ENCODE measurements at places on chromosomes 12 and 14.

DNA sequence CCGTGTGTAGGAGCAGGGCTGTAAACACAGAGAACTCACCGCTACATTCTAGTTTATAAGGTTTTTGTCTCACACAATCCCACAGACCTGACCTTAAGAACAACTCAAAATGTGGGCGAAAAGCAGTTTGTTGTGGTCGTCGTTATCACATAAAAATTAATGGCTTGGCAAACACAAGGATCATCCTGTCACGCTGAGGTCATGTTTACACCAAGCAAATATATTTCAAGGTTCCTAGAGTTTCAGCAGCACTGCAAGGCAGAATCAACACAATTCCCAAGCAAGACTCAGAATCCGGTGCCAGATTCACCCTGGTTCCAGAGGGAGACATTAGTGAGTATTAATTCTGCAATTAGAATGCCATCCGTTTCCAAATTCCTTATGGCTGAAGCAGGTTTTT, 30.1 kb upstream of the MAP1LC3B2 start:
- DNase-seq, result no peak

- no peak for DNase-seq
Measured at GRCh38 chr12:53381731-53382630, 2.0 kb downstream of the SP1 start.

DNA sequence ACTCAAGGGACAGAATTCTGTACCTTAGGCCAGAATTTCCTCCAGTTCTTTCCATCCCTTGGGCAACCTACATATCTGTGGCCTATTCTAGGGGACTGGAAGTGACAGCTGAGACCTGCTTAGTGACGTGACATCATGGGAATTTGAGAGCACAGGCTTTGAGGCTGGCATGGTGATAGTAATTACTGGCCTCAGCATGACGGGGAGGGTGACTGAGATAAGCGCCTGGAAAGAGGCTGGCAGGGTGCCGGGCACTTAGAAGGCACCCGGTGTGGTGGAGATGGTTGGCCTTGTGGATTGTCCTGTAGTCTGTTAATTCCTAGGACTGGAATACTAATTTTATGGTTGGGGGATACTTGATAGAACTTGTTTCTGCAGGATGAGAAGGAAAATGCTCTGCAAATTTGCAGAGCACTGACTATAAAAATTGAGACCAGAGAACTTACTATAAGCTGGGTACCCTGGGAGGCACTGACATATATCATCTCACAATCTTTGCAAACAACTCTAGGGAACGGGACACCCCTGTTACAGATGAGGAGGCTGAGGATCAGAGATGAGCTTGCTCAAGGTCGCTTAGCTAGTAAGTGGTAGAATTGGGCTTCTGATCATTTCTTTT, 42.2 kb upstream of the TBX3 start:
- no peak for DNase-seq

DNA sequence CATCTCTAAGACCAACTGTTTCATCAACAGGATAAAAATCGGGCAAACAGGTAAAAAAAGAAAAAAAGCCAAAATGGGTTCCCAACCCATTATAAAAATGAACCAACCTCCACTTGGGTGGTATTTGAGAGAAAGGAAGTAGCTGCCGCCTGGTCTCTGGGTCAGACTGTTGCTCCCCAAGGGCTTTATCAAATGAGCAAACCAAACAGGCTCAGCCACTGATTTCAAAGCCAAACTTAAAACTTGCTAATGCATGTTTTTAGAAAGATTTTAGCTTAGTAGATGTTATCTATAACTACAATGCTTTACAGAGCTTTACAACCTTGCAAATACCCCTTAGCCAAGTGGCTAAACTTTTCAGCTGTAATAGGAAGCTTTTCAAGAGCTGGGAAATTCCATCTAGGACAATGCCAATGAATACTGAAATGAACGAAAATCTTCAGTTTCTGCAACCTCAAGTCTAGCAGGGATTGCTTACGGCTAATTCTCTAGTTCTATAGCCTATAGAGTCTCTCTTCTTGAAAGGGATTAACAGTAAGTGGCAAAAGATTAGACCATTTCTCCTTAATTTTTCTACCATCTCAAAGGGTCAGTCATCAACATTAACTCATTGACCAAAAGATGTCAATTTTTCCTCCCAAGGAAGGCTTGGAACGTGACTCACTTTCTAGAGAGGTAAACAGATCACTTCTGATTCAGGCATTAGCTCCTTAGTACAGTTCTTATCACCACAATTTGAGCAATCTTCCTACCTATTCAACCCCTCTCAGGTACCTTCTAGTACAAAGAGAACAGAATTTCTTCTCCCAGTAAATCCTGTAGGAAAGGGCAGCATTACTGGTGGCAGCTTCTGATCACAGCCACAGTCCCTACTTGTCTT, 4.2 kb downstream of the PPM1H start:
- no peak for DNase-seq

- no peak for DNase-seq
Measured at GRCh38 chr12:79482323-79482722, 208.4 kb downstream of the PAWR start.

DNA sequence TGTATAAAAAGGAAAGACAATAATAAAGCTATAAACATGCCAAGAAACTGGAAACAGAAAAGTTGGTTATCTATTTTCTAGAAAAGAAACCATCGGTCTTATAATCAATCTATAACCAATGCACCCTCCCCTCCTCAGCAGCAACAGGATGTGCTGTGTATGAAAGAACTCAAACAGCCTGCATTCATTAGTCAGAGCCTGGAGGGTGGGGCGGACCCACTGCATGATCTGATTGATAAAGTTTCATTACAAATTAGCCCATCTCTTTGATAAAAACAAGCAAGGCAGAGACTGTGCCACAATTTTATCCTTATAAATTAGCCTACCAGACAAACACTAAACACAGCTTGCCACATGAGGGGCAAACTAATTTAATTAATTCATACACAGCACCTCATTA, 448.1 kb downstream of the BCAT1 start:
- no peak for DNase-seq

DNA sequence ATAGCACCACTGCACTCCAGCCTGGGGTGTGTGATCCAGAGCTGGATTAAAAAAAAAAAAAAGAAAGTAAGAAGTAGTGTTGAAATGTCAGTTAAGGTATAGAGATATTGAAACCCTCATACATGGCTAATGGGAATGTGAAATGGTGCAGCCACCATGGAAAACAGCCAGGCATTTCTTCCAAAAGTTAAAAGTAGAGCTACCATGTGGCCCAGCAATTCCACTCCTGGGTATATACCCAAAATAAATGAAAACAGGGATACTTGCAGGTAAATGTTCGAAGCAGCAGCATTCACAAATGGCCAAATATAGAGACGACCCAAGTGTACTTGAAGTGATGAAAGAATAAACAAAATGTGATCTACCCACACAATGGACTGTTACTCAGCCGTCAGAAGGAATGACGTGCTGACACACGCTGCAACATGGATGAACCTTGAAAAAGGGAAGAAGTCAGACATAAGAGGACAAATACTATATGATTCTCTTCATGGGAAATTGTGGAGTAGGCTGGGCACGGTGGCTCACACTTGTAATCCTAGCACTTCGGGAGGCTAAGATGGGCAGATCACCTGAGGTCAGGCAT, 15.2 kb downstream of the IL31 start:
- no peak for DNase-seq

GRCh38 chr12:28517101-28517500, 326.8 kb downstream of the CCDC91 start:
- no peak for DNase-seq

DNA sequence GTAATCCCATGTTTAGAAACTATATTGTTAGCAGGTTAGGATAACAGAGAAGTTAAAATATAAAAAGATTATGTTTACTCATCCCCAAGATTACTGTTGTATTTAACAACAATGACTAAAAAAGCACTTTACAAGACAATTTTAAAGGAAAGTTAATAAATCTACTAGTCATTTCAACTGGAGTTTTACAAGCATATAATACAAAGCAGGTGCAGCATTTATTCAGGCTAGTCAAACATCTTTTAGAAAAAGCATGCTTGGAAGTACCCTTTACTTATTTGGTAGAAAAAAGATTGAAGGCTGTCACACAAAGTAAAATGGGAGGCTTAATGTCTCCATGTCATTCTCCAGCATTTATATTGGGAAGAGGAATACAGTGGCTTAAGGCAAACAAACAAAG, 80.6 kb downstream of the HEATR5A start:
- no peak for DNase-seq

GRCh38 chr14:79179985-79180384, 1009.8 kb downstream of the NRXN3 start:
- no peak for DNase-seq

DNA sequence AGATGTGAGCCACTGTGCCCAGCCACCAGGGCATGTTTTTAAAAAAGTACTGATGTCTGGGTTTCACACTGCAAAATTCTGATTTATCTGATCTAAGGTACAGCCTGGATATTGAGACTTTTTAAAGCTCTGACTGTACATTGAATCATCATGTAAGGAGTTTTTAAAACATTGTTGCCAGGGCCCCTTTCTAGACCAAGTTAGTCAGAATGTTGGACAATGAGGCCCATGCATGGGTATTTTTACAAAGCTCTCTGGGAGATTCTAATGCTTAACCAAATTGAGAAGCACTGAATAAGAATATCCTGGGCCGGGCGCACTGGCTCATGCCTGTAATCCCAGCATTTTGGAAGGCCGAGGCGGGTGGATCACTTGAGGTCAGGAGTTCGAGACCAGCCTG, 16.7 kb downstream of the TMEM19 start:
- DNase-seq, result no peak

GRCh38 chr14:87630846-87631245, 362.1 kb downstream of the GALC start:
- DNase-seq, result no peak

GRCh38 chr14:89771251-89771650, 183.3 kb downstream of the EFCAB11 start:
- no peak for DNase-seq

- DNase-seq, result no peak
Measured at GRCh38 chr12:57011438-57012424, 4.6 kb downstream of the TAC3 start.

DNA sequence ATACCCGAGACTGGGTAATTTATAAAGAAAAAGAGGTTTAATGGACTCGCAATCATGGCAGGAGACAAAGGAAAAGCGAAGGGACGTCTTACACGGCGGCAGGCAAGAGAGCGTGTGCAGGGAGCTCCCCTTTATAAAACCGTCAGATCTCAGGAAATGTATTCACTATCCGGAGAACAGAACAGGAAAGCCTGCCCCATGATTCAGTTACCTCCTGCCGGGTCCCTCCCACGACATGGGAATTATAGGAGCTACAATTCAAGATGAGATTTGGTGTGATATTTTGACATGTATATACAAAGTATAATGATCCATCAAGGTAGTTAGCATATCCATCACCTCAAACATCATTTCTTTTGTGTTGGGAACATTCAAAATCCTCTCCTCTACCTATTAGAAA, 2.3 kb upstream of the CDCA4 start:
- no peak for DNase-seq

GRCh38 chr14:41986083-41986645, 379.5 kb downstream of the LRFN5 start:
- no peak for DNase-seq

DNA sequence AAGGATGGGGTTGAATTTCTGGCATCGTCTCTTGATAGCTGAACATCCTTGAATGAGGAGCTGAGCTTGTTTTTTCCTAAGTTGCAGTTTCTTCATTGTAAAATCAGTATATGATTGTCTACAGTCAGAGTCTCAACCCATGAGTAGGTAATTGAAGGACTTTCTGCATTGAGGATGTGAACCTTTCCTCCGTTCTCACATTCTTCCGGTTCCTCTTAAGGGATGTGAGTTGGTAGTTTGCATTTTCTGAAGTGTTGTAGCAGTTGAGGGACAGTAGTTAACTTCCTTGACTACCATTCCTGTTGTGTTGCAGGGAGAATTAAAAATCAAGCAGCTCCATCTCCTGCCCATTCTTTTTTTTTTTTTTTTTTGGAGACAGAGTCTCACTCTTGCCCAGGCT, 19.1 kb downstream of the TPCN1 start:
- DNase-seq, result no peak

GRCh38 chr12:106816231-106816630, 41.7 kb downstream of the RIC8B start:
- no peak for DNase-seq

- no peak for DNase-seq
Measured at GRCh38 chr12:85609778-85610177, 226.4 kb downstream of the RASSF9 start.

GRCh38 chr12:9064815-9065606, 50.7 kb downstream of the A2M start:
- no peak for DNase-seq

- no peak for DNase-seq
Measured at GRCh38 chr14:61948376-61948775, 186.2 kb downstream of the SNAPC1 start.

GRCh38 chr14:105329411-105330150, 15.0 kb downstream of the PACS2 start:
- no peak for DNase-seq

- DNase-seq, result no peak
Measured at GRCh38 chr14:88009486-88009885, 4.6 kb downstream of the GPR65 start.

DNA sequence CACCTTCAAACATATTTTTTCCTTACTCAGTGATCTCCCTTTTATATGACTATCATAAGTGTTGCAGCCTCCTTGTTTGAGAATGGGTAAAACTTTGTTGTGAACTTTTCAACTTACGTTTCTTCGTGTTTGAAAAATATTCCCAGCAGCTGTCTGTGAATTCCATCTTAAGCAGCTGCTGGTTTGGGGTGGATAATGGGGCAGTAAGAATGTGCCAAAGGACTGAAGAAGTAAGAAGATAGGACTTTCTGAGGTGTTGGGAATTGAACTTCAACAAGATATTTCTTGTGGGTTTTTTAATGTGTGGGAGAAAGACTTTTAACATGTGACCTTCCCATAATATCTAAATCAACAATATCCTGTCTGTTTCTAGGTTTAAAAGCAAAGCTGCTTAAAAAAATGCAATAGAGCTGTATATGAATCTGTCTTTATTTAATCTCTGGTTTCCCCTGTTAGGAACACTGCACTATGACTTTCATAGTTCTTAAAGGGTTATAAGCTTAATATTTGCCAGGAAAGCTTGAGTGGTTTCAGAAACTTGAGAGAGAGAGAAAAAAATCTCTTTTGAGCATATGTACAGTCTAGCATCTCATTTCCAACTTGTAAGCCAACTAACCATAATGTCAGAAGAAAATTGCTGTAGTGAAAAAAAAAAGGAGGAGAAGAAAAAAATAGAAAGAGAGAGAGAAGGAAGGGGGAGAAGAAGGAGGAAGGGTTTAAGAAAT, 1659.2 kb upstream of the FLRT2 start:
- no peak for DNase-seq

Measured in NCI-H187 treated with DMSO at 0.1 percent for 48 hours (cell line).